ENCODE measurements at places on chromosomes 5 and 9.
A peak's percentile ranks its signal among the peaks of the same experiment; 100 is the strongest.

DNA sequence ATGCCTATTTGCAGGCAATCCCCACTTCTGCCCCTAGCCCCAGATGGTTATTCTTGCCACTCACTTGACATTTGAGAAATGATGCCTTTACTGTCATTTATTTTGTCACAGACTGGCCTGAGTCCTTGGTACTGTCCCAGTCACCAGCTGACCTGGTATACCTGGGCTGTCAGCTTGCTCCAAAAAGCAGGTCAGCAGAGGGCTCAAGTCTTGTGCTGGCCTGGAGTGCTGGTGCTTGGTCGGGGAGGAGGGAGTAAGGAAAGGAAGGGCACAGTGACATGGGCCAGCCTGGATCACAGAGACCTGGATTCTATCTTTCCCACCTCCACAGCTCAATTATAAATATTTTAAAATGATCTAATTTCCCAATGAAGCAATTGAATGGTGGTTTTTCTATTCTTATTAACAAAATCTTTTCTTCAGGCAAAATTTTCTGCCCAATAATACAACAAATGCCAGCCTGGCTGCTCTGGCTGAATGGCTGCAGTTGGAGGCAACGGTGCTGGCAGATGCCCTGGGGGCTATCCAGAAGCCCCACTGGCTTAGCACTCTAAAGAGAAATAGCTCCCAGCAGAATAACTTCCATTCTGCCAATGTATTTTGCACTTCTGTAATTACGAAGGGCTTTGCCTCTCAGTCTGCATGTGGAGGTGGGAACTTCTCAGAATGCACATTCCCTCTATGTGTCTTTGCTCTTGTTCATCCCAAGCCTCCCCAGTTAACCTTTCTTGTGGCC, 160.6 kb downstream of the GADD45G start:
- no peak for DNase-seq

GRCh38 chr9:13832446-13832845, 481.5 kb downstream of the NFIB start:
- no peak for DNase-seq

- DNase-seq = no peak
These were observed 981.7 kb downstream of the NR2F1-AS1 start for GRCh38 chr5:92599217-92599810.

- DNase-seq = no peak
These were observed 85.8 kb upstream of the MVB12B start for GRCh38 chr9:126240835-126241234.

DNA sequence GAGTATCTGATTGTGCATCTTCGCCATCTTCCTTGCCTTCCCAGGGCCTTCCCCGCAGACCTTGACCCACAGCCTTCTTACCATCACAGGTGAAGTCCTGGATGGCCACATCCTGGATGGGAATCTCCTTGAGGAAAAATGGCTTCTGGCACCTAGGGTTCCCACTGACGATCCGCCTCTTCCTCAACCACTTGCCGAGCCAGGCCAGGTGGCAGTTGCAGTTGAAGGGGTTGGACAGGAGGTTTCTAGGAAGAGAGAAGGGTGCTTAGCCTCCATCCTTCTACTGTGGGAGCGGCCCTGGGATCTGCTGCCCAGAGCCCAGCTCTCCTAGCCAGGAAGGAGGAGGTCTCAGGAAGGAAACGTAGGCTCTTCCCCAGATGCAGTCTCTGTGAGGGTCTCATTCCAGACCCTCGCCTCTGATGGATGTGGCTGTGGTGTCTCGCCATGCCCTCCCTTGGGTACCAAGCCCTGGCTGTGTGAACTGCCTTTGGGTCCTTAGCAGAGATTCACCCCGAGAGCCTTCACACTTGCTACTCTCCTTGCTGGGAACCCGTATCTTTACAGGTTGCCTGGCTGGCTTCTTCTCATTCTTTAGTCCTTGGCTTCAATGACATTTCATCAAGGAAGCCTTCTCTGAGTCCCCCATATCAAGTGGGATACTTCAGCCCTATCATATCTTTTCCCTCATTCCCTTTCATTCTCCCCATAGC, 170.4 kb upstream of the PANK3 start:
- no peak for DNase-seq

DNA sequence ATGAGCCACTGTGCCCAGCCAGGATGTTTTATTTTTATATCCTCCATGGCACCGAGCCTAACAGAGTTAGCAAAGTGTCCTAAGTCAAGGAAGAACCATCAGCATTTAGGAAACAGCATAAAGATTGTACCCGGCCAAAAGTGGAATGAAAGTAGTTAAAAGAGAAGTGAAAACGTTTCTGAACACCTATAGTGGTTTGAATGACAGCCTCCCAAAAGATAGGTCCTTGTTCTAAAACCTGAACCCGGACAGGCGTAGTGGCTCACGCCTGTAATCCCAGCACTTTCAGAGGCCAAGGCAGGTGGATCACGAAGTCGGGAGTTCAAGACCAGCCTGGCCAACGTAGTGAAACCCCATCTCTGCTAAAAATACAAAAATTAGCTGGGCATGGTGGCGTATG, 37.4 kb downstream of the ZFAND5 start:
- no peak for DNase-seq

DNA sequence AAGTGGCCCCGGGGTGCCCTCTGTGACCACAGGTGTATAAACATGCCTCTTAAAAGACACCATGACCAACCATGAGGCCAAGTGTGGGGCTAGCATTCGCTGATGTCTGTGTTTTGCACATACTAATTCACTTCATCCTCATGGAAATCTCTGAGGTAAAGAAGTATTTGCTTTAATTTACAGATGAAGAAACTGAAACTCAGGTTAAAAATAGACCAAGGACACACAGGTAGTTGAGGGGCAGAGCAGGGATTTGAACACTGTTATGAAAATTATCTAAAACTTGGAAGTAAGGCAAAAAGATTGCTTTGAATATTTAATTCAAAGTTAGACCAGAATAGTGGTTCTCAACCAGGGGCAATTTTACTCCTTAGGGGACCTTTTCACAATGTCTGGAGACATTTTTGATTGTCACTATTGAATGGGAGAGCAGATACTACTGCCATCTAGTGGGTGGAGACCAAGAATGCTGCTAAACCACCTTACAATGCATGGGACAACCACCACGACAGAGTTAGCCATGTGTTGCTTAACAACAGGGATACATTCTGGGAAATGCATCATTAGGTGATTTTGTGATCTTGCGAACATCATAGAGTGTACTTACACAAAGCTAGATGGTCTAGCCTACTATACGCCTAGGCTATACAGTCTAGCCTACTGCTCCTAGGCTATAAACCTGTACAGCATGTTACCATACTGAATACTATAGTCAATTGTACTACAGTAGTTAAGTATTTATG, 8.0 kb upstream of the FXN start:
- DNase-seq = peak; percentile 27

DNA sequence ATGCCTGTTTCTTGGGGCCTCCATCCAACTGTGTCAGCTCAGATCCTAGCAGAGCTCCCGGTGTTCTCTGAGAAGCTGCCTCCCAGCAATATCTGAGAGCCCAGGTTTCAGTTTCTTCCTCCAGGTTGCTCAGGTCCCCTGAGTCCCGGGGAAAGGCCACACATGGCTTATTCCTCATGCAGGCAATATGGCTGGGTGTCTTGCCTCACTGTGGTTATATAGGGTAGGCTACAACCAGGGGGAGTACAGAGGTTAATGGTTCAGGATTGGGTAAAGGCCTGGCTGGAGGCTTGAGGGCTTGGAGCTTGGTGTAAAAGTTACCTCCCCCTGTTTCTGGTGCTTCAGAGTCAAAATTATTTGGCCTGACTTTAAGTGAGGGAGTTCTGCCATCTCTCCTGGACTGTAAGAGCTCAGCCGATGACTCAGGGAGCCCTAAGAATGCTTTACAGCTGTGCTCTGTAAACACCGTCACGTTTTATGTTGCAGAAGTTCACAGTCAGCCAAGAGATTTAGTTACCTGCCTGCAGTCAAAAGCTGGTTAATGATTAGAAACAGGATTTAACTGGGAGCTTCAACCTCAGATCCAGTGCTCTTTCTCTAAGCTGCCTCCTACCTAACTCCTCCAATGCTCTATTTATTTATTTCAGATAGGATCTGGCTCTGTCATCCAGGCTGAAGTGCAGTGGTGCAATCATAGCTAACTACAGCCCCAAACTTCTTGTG, 24.3 kb upstream of the UBAP2 start:
- peak; percentile 75 for DNase-seq

GRCh38 chr9:127897193-127897692, 2.2 kb downstream of the ST6GALNAC6 start:
- peak; percentile 81 for DNase-seq

DNA sequence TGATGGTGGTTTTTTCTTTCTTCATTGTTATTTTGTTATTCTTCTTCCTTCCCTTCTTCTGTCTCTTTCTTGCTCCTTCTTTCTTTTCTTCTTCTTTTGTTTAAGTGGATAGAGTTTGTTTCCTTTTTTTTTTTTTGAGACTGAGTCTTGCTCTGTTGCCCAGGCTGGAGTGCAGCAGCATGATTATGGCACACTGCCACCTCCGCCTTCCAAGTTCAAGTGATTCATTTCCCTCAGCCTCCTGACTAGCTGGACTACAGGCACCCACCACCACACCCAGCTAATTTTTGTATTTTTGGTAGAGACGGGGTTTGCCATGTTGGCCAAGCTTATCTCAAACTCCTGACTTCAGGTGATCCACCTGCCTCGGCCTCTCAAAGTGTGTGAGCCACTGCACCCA, 40.3 kb downstream of the JAK2 start:
- DNase-seq = peak; percentile 2

GRCh38 chr5:27234916-27235315, 196.5 kb upstream of the CDH9 start:
- no peak for DNase-seq

DNA sequence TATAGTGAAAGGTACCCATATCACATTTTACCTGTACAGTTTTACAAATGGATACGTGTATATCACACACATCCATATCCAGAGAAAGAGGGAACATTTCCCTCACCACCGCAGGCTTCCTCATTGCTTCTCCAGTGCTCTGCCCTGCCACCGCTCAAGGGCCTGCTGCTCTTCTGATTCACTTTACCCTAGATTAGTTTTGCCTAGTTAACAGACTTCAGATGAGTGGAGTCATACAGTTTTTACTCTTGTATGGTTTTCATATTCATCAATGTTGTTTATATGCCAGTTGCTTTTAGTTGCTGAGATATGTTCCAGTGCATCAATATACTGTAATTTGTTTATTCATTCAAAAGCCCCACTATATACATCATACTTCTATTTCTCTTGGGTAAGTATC, 53.9 kb upstream of the POMT1 start:
- DNase-seq = no peak

DNA sequence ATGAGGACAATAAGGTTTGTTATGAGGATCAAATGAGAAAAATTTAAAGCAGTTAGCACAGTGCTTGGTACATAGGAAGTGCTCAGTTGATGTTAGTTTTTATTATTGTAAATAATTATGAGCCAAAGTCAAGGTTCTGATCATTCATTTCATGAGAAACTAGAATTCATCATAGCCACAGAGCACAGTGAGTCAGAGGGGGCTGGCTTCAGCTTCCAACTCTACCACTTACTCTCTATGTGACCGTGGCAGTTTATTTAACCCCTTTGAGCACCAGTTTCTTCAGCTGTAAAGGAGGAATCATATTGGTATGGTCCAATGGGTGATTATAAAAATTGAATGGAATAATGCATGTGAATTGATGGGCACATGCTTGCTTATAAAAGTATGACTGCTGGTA, 39.4 kb downstream of the KLHL3 start:
- DNase-seq = peak; percentile 32

GRCh38 chr5:135034236-135034962, 371 bp upstream of the PITX1 start:
- DNase-seq = peak; percentile 81

DNA sequence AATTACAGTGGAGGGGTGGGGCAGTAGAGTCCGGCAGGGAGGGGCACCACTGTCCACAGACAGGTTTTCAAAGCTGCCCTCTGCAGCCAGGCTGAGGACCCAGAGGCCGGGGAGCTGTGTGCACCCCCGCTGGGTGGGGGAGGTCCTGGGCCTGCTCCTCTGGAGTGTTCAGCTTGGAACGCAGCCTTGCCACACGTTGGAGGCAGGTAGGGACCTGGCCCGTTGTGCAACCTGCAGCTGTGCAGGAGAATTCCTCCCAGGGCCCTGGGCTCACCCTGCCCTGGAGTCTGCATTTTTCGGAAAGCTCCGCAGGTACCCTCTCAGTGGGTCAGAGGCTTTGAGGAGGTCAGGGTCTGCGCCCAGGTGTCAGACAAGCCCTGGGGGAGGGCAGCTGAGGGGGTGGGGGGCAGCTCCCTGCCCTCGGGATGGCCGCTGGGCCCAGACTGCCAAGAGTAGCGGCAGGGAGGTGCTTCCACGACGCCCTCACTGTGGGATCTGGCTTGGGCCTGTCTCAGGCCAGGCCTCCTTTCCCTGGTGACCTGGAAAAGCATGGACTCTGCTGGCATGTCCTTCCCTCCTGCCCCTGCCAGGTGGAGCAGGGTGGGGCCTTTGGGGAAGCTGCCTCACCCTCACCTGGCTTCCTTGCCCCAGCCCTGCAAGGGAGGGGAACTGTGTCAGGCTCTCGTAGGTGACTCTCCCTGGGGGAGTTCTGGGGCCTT, 29.5 kb downstream of the RXRA start:
- DNase-seq = no peak

- no peak for DNase-seq
These were observed 121.0 kb upstream of the RGS7BP start for GRCh38 chr5:64384765-64385164.
